ENCODE measurements at places on chromosomes 11 and 22.

GRCh38 chr11:65274735-65275682 is 13.2 kb downstream of the POLA2 start:
- DNase-seq = no peak

DNA sequence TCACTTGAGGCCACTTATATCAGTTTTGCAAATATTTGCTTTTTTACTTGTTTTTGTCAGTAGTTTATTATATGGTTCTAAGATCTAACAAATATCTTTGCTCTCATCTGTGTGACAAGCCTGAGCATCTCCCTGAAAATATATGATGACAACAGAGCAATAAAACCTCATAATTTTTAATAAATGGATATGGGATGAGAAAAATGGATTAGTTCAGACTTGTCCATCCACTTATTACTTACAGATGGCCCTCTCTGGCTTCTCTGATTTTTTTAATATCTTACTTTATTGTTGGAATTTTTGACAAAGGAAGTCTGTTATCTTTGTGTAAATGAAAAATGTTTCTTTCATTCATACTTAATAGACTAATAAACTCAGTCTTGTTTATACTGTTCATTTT is 491.4 kb upstream of the RAG2 start:
- no peak for DNase-seq

DNA sequence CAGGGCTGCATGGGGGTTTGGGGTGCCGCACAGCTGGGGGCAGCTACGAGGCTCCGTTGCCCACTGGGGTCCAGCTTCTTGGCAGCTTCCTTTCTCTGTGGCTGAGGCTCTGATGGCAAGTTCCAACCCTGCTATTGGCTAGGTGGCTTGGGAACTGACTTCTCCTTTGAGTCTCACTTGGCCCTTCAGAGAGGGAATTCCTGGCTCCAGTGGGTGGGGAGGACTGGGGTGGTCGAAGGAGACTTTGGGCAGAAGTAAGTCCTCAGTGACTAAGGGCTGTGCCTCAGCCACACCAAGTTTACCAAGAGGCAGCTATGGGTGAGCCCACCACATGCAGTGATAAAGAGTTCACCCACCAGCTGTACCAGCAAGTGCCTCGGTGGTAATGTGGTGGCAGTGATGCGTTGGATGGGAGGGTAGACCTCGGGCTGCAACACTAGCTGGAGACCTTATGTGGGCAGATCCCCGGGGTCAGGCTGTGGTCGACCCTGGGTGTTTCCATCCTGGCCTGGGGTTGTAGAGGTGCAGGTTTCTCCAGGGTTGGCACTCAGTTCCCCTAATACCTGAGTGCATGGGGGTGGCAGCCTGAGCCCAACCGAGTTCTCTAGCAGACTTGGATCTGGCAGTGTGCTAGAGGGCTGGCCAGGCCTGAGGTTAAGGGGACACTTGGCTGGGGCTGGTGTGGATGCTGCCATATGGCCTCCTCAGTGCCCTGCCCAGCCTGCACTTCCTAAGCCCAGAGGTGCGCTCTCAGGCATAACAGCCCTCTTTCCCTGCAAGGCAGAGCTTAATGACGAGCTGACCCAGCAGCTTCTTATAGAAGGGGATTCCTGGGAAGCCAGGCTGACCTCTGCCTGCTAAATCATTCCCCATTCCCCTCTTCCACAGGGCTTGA is 197.0 kb upstream of the CADM1 start:
- no peak for DNase-seq

DNA sequence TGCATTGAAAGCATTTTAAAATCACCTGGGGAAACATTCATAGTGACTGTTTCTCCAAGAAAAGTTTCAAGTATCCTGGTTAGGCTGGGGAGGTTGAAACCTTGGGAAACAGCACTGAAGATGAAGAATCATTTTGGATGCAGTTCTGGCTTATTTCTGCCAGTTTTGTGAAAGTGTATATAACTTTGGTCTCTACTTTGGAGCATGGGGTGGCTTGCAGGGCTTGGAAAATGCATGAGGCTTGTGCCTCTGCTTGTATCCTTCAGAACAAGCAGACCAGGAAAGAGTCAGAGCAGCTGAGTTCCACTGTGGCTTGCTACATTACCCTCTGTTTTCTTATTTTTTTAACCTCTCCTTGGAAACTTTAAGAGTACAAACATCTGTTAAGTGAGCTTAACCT is 19.5 kb downstream of the SLC5A12 start:
- no peak for DNase-seq

DNA sequence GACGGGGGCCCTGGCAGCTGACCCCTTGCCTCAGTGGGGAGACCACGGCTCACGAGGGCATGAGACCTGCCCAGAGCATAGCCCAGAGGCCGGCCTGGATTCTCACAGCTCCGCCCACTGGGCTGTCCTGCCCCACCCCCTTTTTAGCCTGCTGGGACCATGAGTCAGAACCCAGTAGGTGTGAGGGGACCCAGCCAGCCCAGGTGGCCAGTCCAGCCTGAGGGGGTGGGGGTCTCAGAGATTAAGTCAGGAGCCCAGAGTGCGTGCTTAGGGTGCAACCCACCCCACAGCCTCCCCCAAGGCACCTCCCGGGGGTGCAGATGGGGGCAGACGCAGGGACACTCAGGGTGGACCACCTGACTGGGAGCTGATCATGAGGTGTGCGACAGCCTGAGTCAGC is 40.1 kb upstream of the PPARA start:
- no peak for DNase-seq

GRCh38 chr11:2387266-2387987 is 10.3 kb downstream of the CD81 start:
- DNase-seq = no peak

- no peak for DNase-seq
These were observed 1336.2 kb downstream of the BRD1 start for GRCh38 chr22:48491451-48491941.

- DNase-seq = no peak
These were observed 68.5 kb downstream of the C2CD3 start for GRCh38 chr11:74102321-74102720.

- DNase-seq = no peak
These were observed 892.3 kb downstream of the OPCML start for GRCh38 chr11:132639986-132640385.

GRCh38 chr11:33480626-33481025 is 220.0 kb downstream of the C11orf91 start:
- no peak for DNase-seq

DNA sequence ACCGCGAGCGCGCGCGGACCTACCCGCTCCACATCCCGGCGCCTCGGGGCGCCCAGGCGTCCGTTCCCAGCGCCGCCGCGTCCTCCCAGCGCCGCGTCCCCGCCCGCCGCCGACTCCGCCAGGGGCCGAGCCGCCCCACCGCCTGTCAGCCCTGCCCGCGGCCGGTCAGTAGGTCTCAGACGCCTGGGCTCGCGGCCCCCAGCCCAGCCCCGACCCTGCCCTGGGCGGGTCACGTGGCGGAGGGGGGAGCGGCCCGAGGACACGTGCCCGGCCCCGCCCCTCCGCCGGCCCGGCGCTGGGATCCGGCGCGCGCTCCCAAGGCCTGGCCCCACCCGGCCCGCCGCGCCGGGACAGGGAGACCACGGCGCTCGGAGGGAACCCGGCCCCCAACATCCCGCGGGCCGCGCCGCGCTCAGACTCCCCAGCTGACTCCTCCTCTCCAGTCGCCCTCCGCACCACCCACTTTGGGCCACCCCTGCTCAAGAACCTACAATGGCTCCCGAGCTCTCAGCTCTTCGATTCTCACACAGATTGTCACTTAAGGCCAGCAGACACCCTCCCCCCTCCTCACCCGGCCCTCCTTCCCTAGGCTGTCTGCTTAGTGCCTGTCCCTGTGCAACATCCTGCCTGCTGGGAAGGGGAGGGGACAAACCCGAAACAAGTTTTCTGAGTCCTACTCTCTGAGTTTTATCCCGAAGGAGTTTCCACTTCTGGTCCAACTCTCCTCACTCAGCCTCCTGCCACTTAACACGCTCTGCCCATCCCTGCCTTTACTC is at the start of gene RAB3IL1:
Gene RAB3IL1 (minus strand): TSS at position 233 of the 776 bp plus-strand sequence. CDS start 199 bp downstream, at position 34.
- DNase-seq = no peak

GRCh38 chr22:26318975-26319374 is 110.1 kb upstream of the ASPHD2 start:
- DNase-seq = no peak

DNA sequence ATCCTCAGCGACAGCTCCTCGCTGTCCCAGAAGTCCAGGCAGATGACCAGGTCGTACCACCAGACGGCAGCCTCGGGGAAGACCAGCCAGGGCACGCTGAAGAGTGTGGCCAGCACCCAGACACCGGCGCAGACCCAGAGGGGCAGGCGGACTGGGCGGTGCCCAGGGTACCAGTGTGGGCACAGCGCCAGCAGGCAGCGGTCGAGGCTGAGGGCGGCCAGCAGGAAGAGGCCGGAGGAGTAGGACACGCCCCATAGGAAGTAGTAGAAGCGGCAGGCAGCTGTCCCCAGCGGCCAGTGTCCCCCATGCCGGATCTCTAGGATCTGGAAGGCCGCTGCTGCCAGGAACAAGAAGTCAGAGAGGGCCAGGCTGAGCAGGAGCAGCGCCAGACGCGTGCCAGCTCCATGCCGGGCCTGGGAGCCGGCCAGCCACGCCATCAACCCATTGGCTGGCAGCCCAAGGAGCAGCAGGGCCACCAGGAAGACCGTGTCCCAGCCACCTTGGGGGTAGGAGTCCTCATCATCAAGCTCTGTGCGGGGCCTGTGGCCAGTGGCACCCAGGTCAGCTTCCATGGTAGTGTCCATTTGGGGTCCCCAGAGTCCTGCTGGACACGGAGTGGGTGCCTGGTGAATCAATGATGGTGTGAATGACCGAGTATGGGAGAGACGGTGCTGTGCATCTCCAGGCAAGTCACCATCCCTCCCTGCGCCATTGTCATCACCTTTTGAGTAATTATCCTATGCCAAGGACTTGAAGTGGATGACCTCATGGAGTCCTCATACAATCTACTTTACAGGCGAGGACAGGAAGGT is at the start of gene GPR152:
Gene GPR152 (minus strand): TSS at position 589 of the 812 bp plus-strand sequence. CDS start 5 bp downstream, at position 584.
- no peak for DNase-seq

- DNase-seq = no peak
These were observed 24.6 kb upstream of the ROBO3 start for GRCh38 chr11:124840666-124841065.

GRCh38 chr11:12927886-12928285 is 81.2 kb upstream of the RASSF10 start:
- no peak for DNase-seq

- DNase-seq = no peak
These were observed 174.2 kb downstream of the ETS1 start for GRCh38 chr11:128412847-128413791.

Data from SK-N-MC (cell line).